Stimulated activated CD4-positive, alpha-beta T cell treated with anti-CD3 and anti-CD28 coated beads, Interleukin-4, amount 100 ng/mL, for 4 hours (primary cell): ENCODE measurements at places on chromosomes 5 and 9.

GRCh38 chr9:94911211-94911610 lies 184.7 kb downstream of the AOPEP start:
- DNase-seq: no peak

DNA sequence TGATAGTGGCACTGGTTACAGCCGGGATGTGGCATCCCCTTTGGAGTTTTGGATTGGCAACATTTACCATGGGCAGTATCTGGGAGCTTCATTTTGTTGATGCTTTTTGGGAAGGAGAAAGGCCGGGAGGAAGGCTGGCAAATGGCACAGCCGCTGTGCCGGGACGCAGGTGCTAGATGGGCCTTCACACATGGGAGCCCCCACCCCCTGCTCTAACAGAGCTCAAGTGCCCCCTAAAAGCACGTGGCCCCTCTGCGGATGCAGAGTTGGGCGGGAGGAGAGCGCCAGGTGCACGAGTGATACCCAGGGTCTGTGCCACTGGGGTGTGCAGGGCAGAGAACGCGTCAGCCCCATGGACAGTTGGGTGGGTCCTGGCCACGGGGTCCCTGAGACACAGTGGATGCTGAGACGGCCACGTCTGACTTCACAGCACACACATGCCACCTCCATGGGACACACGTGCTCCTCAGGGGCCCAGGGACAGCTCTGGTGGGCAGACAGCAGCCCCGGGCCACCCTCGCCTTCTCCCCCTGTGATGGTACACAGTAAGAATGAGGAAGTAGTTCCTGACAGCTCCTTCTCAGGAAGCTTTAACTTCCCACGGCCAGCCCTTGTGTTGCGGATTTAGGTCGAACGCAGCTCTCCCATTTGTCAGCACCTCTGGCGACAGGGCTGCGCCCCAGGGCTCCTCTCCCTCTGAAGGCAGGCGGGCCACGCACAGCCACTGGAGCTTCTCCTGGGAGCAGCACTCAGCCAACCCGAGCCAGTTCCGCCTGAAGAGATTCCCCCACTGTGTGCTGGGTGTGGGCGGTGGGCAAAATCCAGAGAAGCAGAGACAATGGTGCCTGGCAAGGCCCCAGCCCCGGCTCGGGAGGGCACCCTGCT lies 10.8 kb downstream of the SLC9A3 start:
- DNase-seq: no peak

GRCh38 chr5:82924226-82925060 lies 152.8 kb downstream of the TMEM167A start:
- DNase-seq: no peak

DNA sequence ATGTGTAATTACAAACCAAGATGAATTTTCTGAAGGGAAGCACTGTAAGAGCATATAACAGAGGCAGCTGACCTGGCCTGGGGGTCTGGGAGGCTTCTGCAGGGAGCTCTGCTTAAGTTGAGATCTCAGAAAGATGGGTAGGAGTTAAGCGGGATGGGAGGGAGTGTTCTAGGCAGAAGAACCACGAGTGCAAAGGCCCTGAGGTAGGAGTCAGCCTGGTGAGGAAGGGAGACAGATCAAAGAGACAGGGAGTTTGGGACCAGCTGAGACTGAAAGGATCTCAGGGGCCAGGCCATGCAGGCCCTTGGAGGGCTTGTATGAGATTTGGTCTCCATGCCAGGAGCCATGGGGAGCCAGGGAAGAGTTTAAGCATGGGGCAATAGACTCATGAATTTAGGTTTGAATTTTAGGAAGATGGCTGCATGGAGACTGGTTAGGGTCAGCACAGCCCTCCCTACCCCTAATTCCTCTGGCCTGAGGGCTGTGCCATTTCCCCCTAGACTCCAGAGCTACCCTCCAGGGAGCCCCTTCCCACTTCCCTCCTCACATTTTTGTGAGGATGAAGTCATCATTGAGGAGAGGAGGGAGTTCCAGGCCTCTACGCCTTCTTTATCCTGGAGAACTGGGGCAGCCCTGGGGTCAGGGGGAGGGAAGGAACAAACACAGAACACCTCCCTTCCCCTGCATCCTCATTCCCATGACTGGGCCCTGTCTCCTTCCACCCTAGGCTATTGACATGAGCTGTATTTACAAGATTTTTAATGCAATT lies 4.8 kb upstream of the ARAP3 start:
- DNase-seq: no peak

DNA sequence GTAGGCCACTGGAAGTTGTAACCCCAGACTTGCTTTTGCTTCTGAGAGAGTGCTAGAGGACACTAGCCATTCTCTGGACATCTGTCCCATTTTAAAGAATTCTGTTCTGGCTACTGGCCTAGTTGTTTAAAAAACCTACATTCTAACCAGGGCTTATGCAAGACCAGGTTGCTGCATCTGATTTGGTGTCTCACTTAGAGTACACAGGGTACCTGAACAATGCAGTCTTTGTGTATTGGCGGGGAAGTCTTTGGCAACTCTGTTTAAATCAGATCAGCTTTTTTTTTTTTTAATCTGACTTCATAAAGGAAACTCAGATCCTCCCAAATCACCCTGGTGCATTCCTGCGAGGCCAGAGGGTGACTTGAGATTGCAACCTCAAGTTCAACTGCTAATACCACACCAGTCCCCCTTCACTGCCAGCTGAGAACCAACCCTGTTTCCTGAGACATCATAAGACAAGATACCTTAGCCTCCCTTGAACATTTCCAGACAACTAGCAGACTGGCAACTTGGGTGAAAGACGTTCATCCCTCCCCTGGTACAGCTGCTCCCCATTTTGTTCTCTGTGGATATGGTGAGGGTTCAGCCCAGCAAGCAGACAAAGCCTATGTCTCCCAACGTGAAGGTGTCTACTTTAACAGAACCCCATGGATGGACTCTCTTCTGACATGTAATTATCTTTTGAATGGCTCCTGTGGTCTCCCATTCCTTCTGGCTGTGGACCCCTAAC lies 27.0 kb downstream of the SKP1 start:
- DNase-seq: no peak

- no peak for DNase-seq
Observed at GRCh38 chr5:18102733-18103132, 468.5 kb downstream of the TAF11L14 start.

DNA sequence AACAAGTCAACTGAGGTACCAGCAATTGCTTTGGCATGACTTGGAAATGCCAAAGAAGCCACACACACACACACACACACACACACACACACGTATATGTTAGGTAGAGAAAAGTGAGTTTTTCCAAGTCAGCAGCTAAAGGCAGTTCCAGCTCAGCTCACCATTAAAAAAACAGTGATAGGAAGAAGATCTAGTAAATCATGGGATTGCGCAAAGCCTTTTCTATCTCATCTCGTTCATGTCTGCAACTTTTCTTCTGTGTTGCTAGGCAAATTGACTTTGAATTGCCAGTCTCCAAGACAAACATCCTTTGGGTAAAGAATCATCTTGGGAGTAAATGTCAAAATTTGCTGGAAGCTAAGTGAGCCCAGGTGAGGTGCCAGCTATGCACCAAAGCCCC lies 500.1 kb downstream of the ENC1 start:
- DNase-seq: no peak

DNA sequence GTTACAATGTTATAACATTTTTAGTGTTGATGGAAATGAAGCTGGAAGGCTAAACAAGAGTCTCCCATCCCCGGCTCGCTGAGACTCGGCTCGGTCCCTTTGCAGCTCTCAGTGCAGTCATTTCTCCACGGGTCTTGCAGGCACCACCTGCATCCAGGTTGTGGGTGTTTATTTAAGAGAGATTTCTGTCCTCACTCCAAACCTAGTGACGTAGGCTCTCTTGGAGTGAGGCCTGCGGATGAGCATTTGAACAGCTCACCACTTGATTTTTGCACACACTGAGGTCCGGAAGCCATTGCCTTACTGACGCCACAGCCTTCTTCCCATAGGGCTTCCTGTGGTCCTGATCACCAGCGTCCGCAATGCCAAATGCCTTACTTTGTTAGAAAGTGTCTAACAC lies 197.7 kb upstream of the OTULINL start:
- DNase-seq: no peak

- no peak for DNase-seq
Observed at GRCh38 chr9:84996029-84996428, 326.5 kb downstream of the NTRK2 start.

- DNase-seq: no peak
Observed at GRCh38 chr5:150622157-150622556, 18.3 kb upstream of the SYNPO start.
